Lower lobe of right lung (tissue), 2 donors: ENCODE measurements at places on chromosomes 6 and 20. TPM values are rescaled to one million over a fixed set of nuclear protein-coding genes. Genes with fewer than 3 reads are reported as not detected.

The RIMS1 gene
- 3.8 TPM for total RNA-seq

The LGSN gene
- total RNA-seq, result 1.7 TPM

- no peak overlapping the region for H3K4me3 ChIP-seq
- H3K36me3 ChIP-seq, result peaks cover 28% of the 10 kb centered on the region
- no peak for DNase-seq
- no peak overlapping the region for H3K27ac ChIP-seq
Observed at GRCh38 chr6:106637717-106638341, 8.5 kb downstream of the QRSL1 start.

DNA sequence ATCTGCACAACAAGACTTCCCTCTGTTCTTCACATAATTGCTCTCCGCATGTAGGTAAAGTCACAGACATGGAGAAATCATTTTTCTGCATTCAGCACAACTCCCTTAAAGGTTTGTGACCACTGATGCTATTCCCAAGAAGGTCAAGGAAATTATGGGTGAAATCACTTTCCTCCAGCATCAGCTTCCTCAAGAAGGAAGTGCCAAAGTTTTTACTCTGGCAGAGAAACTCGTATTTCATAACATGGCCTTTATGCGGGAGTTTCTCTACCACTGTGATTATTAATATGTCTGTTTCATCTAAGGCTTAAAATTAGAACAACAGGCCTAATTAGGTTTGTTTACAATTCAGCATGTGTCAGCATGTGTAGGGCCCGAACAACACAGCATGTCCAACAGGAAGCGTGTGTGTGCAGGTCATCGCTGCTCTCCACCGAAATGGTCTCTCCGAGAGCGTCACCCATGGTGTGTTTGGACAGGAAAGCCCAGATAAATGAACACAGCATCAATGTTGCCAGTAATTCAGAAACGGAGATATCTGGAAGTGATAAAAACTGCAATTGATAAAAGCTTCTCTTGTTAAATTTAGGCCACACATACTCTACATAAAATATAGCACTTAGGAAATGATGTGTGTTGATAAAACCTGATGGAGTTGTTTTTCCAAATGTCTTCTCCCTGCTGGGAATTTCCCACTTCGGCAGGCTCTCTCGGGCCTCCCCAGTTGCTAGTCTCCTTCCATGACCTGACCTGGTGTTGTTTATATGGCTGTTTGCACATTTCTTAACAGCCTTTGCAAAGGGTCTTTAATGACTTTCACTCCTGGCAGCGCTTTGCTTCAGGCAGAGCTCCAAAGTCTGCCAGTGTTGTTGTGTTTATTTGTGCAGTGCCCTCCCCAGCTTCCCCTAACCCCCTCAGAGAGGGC is 265.1 kb upstream of the CEP162 start:
- H3K4me3 ChIP-seq, result no peak overlapping the region
- no peaks in the 10 kb centered on the region for H3K36me3 ChIP-seq

DNA sequence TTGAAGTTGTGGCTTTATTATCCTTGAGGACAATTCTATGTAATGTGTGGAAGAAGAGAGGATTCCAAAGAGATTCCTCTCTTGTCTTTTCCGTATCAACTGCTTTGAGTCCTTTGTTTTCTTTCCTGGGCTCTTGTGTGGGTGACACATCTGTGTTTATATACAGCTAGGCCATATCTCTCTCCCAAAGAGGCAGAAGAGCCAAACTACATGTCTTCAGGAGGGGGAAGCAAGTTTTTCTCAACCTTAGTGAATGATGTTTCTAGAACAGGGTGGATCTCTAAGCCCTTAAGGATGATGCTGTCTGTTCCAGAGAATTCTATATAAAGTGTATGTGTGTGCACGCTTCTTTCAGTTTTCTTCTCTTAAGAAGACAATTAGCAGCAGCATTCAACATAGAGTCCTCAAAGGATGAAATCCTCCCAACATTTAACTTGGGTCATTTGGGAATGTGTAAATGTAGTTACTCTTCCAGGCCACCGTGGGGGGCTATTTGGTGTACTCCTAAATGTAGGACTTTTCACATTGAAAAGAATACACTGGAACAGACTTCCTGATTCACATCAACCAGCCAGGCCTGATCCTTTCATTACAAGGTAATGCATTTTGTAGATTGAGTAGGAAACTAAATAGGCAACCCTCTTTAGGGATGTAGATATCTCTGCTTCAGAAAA is 92.8 kb upstream of the EEF1E1 start:
- H3K27ac ChIP-seq, result no peak overlapping the region
- H3K36me3 ChIP-seq, result no peaks in the 10 kb centered on the region
- no peak overlapping the region for H3K4me3 ChIP-seq
- no peaks in the 10 kb centered on the region for H3K4me1 ChIP-seq
- no peaks in the 10 kb centered on the region for H3K27me3 ChIP-seq
